ENCODE measurements at places on chromosomes 5 and 9.

- peak; percentile 17 for DNase-seq
These were observed 45.7 kb downstream of the PRRC1 start for GRCh38 chr5:127563136-127563535.

GRCh38 chr9:134987906-134988700 is 70.4 kb upstream of the FCN1 start:
- no peak for DNase-seq

DNA sequence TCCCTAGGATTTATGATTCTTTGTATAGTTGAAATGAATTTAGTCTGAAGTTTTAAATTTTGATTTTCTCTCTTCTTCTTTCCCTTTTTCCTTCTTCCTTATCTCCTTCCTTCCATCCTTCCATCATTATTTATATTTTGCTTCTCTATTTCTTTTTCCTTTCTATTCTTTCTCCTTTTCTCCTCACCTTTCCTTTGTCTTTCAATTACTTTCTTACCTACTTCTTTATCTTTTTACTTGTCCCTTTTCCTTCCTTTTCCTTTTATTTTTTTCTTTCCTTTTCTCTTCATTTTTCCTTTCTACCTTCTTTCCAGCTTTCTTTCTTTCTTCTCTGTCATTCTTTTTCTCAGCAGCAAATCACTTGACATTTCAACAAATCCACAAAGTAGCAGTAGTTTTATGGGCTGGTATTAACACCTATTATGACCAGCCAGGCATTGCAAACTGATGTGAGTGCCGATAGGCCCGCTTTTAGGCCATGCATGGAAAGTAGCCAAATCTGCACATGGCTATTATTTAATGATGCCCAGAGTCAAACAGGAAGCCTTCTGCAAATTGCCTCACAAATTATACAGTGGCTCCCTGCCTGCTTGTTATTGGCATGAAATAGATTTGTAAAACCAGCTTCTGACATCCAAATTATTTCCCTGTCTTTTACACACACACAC is 37.1 kb upstream of the NR3C1 start:
- no peak for DNase-seq

DNA sequence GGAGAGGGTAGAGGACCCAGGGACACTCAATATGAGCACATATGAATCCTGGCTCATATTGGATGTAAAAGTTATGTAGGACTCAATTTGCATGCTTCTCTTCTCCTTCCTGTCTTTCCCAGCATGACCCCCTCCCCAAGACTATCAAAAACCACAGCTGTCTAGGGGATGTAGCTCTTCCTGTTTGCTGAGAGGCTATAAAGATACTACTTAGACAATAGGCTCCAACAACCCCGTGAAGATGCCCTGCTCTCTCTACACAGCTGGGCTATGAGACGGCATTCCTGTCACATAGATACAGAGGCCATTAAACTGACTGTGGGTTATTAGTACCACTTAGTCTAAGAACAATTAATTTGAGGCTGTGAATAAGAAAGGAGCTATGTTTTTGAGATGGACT is 56.5 kb upstream of the PCSK1 start:
- no peak for DNase-seq

GRCh38 chr5:179345183-179345432 is 153 bp downstream of the ADAMTS2 start:
- DNase-seq: no peak

All from GM23248 (cell line).